ENCODE measurements at places on chromosomes 7 and 10.

- peak; percentile 59 for DNase-seq
Measured at GRCh38 chr7:17939606-17940301, 540 bp downstream of the SNX13 start.

DNA sequence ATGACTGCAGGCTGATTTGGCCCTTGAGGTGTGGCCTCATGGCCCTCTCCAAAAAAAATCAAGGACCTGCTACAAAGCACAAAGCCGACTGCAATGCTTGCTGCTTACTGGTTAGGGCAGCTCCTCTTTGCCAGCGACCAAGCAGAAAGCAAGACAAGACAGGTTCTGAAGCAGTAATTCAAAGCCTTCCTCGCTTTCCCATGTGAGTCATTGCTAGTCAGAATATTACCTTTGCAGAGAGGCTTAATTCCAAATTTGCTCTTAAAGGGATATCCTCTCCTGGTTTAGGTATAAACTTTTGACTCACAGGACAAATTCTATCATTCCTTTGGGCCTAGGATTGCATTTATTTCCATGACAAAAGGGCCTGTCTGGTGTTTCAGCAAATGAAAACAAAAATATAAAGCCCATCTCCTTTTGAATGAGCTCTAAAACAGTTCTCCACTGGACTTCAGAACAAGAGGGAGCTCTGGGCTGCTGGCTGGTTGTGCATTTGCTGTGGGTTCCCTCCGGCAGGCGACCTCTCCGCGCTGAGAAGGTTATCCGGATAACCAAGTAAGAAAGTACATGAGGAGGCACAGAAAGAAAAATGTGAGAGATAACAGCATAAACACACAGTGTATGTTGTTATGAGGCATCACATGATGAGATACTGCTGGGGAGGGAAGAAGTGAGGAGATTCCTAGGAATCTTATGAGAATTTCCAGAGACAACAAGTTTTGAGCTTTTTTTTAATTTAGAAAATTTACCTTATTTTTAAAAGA is 90.8 kb downstream of the EGFR start:
- DNase-seq: no peak

GRCh38 chr7:14842523-14842922 is 60.0 kb downstream of the DGKB start:
- no peak for DNase-seq

- DNase-seq: no peak
Measured at GRCh38 chr10:4725917-4726606, 99.9 kb upstream of the AKR1E2 start.

DNA sequence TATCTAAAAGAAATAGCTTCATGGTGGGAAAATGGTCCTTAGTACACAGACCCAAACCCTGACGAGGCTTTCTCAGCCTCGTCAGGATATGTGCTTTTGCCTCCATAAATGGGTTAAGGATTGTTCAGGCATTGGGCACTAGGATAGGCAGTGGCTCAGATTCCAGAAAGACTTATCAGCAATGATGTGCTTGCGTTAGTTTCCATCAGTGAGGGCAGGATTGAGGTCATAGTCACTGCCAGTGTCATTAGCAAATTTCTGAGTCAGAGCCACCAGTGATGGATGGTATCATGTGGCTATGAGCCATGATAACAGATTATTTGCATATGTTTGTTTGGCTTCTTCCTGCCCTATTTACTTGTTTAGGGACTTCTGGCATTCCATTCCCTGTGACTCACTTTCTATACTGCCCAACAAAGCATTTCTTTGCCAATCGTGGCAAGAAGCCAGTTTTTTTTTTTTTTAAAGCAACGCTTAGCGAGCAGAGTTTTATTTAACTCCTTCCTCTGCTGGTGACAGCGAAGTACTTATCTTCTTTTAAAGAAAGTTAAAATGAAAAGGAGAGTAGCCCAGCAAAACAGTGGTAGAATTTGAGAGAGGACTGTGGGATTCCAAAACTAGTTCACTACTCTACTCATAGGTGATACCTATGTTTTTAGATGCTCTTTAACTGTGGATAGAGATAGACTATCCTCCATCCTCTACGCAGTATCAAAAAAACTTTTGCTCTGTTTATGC is 44.4 kb downstream of the MYPN start:
- DNase-seq: no peak

- no peak for DNase-seq
Measured at GRCh38 chr7:44279286-44279685, 46.1 kb downstream of the CAMK2B start.

- DNase-seq: no peak
Measured at GRCh38 chr10:30355601-30356000, 6.5 kb upstream of the MTPAP start.

DNA sequence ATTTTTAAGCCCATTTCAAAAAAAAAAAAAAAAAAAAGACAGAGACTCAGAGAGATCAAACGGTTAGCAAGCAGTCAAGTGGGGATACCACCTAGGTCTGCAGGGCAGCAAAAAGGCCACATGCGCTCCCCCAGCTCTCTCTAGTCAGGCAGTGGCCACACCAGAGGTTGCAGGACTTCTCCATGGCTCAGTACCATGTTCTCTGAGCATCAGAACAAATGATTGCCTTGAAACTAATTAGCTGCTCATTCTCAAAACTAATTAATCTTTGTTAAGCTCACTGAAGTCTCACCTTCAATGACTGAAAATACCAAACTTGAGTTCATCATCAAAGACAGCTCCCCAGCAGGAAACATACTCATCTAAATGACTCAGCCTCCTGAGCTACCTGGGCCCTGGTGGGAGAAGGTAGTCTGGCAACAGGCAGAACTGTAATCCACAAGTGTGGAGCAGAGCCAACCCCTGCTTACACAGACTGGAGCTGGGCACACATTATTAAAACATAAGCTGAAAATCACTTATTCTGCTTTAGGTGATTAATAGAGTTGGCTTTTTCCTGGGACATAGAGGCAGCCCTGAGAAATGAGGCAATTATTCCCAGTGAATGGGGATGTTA is 319.6 kb downstream of the GRID1 start:
- peak; percentile 45 for DNase-seq

DNA sequence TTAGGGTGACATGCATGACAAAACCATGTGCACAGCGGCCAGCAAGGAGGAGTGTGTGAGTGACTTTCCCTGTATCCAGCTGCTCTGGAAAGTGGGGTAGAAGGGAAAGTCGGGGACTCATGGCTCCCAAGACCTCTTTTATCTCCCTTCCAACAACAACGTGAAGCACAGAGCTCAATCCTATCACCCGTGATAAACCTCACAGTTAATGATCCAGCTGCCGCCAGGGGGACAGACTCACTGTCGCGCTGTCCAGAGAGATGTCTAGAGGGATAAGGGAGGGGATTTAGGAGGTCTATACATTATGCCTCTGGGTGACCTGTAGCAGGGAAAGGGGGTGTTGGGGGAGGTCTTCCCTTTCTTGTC is 84.0 kb upstream of the SMNDC1 start:
- DNase-seq: no peak

DNA sequence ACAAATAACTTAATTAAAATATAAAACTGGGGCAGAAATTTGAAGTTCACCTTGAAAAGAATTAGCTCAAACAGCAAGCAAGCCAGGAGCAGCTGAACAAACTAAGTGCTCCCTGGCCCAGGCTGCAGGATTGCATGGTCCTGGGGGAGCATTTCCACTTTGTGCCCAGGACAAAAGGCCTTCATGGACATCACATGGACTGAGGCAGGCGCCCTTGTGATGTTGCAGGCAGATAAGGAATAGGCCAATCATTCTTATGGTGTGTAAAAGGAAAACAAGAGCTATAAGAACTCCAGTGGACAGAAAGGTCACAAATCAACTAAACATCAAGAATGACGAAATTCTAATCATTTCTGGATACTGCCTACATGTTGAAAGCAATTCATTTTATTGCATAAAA is 17.5 kb upstream of the TECTB start:
- no peak for DNase-seq

DNA sequence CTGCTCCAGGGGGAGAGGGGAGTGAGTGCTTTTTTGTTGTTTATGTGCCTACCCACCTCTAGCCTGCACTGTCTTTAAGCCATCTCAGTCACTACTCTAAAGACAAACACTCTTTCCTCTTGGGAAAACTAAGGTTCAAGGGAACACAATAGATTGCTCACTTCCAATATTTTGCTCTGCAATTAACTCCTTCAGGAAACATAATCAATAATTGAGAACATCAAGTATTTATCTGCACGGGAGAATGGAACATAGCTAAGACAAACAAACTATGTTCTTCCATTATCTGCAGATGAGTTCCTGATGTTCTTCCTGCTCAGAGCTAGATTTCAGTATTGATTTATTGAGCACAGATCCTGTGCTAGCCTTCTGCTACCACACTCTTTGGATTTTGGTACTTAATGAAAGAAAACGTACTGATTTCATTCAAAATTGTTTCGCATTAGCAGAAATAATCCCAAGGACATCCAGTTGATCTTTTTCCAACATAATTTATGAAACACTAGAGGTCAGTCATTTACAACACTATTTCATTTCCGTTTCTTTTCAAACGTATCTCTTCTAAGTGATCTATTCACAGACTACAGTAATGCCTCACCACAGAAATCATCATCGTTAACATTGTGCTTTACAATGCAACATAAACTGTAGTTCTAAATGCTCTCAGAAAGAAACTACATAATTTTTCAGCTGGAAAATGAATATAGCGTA is 8.3 kb downstream of the NEBL start:
- no peak for DNase-seq

DNA sequence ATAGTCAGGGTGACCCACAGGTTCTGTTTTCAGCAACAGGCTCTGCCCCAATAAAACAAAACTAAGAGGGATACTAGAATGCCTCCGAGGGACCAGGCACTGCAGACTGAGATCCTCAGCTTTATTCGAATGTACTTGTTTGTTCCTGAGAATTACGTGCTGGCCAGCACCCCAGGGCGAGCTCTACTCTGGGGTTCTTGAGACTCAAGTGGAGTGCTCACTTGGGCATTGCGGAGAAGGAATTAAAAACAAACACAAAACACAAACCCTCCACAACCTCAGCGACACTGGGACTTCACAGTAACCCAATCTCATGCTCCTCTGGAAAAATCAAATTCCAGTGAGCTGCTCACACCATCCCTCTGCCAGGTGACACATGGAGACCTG is 250.7 kb downstream of the TNS3 start:
- no peak for DNase-seq

DNA sequence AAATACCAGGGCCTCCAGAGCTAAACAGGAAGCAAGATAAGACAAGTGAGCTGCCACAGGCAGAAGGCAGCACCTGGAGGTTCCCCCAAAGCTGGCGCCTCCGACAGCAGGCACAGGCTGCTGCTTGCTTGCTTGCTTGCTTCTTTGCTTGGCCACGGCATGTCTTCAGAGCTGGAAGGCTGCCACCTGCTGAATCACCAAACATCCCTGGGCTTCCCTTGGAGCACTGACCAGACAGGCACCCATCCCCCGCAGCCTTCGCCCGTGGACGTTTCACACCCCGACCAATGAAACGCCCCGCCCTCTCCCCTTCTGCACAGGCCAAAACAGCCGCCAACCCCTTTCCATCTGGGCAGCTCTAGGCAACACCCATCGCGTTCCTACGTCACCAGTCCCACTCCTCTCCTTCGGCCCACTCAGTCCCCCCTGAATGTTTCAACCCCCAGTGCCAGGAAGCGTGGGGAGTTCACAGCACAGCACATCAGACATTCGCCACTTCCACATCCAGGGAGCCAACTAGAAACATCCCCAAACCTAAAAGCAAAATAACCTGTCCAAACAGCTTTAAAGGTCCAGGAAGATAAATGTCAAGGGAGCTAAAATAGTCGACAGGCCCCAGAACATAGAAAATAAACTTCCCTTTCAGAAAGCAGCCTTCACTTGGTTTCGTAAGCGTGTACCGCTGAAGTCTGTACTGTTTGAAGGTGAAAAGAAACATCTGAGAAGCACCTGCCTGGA is 1.6 kb downstream of the SGMS1 start:
- peak; percentile 61 for DNase-seq

DNA sequence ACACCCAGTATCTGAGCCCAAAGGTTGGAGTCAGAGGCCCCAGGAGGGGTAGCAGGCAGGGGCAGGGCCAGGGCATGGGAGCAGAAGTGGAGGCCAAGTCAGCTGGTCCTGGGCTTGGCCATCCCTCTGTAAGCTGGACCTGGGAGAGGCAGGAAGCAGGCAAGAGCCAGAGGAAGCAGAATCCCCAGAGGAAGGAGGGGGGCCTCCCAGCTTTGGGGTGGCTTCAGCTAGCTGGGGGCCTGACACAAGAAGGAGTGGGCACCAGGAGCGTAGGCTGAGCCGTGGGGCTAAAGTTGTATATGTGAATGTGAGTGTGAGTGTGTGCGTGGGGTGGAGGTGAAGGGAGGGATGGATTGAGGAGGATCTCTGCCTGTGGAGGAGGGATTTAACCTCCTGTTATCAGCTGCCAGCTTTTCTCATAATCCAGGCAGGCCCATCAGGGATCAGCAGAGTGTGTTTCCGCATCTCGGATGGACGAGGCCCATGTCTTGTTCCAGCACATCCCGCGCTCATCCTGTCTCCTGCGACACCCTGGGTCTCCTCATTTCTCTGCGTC is 54.0 kb downstream of the NEURL1 start:
- no peak for DNase-seq

- no peak for DNase-seq
Measured at GRCh38 chr10:75165684-75166622, 44.6 kb upstream of the VDAC2 start.

GRCh38 chr7:78148166-78148894 is 349.8 kb downstream of the PHTF2 start:
- DNase-seq: no peak

DNA sequence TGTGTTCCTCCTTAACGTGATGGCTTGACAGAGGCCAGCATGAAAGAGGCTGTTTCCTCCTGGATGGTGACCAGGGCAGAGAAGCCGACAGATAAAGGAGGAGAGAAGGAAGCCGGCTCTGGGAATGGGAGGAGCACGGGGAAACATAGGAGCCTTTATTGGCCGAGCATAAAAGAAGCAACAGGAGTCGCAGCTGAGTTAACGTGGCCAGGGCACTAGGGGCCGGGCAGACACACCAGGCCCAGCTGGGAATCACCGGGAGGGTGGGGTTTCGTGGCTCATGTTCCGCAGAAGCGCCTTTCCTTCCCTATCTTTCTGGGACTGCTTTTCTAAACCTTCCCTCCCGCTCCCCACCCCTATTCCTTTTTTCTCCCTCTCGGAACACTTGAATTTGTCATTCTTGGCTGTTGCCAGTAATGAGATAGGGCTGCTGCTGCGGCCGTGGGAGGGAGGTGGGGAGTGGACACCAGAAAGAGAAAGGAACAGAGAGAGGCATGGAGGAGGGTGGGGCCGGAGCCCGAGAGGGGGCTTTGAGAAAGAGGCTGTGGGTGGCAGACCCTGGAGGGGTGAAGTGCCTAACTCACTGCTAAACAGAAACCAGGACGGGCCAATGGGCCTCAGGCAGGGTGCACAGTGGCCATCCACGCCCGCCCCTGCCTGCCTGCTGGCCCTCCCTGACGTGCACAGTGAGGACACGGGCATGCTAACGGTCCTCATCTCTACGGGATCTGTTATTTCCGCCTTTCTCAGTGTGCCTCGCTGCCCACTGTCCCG is 65.2 kb downstream of the COL13A1 start:
- no peak for DNase-seq

- DNase-seq: no peak
Measured at GRCh38 chr10:104252368-104252767, 2.3 kb upstream of the GSTO1 start.

DNA sequence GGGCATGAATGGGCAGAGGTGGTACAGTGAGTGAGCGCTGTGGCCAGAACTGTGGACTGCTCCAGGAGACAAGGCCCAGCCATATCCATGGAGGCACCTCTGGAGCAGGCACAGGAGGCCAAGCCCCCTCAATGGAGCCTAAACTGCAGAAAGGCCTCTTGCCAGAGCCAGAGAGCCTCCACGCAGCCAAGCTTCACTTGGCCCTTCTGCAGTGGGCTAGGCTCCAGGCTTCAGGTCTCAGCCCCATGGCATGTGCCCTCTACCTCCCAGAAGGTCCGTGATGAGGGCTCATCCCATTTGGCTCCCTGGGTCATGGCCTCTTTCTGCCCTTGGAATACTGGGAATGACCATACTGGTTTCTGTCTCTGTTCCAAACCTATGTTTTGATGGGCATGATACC is 8.9 kb downstream of the PDE1C start:
- no peak for DNase-seq
